Hematopoietic multipotent progenitor cell treated with erythropoietin and hydrocortisone succinate and interleukin-3 and kit ligand, for 17 days (in vitro differentiated cells): ENCODE measurements at places on chromosomes 7 and 10.

DNA sequence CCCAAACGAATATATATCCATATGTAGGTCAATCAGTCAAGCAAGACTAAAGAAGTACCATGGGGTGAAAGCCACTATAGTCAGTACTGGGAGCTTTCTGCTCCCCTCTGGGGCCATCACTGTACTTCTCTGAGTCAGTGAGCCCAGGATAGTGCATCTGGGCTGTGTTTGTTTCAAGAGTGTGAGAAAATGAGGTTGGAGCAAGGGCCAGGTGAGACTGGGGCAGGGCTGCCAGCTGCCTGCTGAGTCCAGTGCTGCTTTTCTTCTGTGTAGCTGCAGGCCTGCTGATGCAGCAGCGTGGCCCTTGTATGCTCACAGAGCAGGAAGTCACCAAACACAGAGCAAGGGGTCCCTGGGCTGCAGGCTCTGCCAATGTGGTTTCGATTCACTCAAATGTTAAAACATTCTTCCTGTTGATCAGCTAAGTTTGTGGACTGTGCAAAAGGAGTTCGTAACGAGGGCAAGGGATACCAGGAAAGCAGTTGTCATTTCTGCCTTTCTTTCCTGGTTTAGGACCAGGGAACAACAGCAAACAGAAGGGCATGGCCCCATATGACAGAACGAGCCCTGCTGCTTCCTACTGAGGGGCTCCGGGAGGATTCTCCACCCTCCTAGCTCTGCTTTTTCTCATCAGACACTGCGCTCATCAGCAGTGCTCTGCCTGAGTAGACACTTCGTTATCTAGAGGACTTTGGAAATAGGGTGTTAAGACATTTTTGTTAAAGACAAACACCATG is 65.4 kb upstream of the TNS3 start:
- no peak for DNase-seq

DNA sequence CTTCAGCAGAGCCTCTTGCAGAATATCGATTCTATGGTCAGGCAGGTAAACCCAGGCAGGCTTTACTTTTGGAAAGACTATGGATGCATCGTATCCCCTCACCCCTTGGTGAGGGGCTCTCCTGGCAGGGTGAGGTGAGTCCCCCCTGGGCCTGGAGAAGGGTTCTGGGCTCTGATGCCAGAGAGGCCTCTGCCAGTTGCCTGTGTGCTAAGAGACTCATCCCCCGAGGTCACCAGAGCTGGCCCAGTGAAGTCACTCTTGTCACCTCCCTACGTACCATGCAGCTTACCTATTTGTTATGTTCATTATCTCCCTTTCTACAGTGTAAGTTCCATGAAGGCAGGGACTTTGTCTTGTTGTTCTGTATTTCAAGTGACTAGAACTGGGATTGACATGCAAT is 51.3 kb downstream of the TSPAN15 start:
- no peak for DNase-seq

GRCh38 chr10:119541046-119541445 is 1.5 kb downstream of the RGS10 start:
- DNase-seq, result no peak

GRCh38 chr7:27553273-27553672 is 109.4 kb downstream of the HIBADH start:
- DNase-seq, result no peak

- DNase-seq, result no peak
These were observed 347.7 kb downstream of the FRMD4A start for GRCh38 chr10:13983035-13983434.

GRCh38 chr7:109772161-109772560 is 1202.5 kb downstream of the DNAJB9 start:
- no peak for DNase-seq

GRCh38 chr7:143002106-143002505 is 24.8 kb downstream of the OR9A2 start:
- peak; percentile 36 for DNase-seq

- peak; percentile 59 for DNase-seq
These were observed 11.1 kb downstream of the STEAP1B start for GRCh38 chr7:22488643-22489462.

- no peak for DNase-seq
These were observed 203.1 kb upstream of the VSTM2A start for GRCh38 chr7:54339073-54339472.

DNA sequence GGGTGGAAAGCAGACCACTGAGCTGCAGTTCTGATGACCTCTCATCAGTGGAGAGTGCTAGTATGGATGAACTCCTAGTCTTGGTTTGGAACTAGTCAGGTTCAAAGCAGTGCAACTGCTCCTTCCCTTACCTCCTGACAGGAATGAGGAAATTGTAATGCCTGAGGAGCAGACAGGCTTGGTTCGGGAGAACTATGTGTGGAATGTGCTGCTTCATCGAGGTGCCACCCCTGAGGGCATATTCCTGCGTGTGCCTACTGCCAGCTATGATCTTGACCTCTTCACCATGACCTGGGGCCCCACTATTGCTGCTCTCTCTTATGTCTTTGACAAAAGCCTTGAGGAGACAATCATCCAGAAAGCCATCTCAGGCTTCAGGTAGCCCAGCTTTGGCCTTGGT is 27.4 kb upstream of the NFKB2 start:
- no peak for DNase-seq

GRCh38 chr7:85529201-85529600 is 342.3 kb upstream of the SEMA3D start:
- DNase-seq, result no peak

- no peak for DNase-seq
These were observed 37.1 kb downstream of the GPR26 start for GRCh38 chr10:123703195-123703790.

DNA sequence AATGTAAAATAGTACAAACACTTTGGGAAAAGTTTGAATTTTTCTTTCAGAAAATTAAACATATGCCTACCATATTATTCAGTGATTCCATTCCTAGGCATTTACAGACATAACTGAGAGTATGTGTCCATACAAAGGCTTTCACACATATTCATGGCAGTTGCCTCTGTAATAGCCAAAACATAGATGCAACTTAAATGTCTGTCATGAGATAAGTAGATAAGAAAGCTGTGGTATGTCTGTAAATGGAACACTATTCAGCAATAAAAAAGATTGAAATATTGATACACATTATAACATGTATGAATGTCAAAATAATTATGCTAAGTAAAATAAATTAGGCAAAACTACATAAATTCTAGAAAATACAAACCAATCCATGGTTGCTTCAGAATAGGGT is 964.5 kb upstream of the MBL2 start:
- DNase-seq, result no peak

DNA sequence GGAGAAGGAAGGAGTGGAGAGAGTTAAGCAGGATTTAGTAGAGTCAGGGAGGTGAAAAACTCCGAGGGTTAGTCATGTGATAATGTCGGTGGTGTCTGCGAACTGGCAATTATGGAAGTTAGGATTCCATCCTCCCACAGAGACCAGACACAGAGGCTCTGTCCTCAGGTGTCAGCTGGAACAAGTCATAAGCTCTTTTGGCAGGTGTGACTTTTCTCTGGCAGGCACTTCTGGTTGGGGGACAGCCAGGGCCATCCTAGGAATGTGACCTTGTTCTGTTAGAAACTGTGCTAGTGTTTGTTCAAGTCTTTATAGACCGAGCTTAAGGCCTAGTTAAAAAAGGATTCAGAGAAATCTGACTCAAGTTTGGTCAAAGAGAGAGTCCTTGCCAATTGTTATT is 371.0 kb downstream of the DPP6 start:
- no peak for DNase-seq

DNA sequence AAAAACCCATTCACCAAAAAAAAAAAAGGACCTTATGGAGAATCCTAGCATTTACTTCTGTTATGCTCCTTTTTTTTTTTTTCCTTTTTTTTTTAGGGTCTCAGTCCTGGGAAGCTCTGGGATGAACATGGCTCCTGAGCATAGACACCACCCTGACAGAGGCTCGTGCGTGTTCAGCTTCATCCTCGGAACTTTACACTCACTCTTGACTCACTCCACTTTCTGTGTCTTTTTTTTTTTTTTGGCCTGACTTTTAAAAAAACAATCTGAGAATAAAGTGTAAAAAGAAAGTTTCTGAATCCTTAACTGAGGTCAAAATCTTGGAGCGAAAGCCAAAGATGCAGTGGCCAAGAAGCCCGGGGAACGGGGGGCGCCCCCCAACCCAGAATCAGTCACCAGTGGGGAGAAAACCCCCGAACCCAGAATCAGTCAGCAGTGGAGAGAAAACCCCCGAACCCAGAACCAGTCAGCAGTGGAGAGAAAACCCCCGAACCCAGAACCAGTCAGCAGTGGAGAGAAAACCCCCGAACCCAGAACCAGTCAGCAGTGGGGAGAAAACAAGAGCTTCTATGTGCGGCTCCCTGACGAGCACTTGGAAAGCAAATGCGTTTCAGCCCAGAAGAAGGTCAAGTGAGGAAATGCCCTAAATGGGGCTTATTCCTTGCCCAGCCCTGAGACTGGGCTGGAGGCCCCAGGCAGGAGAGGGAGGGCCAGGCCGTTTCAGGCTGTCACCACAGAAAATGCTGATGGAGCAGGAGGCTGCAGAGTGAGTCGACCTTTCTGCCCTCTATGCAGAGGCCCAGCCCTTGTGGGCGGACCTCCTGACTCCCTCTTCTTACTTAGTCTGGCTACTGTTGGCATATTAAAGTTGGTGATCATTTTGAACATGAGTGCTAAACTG is 19.0 kb upstream of the PFKP start:
- no peak for DNase-seq

- no peak for DNase-seq
These were observed 50.5 kb upstream of the FOXK1 start for GRCh38 chr7:4631380-4632179.

DNA sequence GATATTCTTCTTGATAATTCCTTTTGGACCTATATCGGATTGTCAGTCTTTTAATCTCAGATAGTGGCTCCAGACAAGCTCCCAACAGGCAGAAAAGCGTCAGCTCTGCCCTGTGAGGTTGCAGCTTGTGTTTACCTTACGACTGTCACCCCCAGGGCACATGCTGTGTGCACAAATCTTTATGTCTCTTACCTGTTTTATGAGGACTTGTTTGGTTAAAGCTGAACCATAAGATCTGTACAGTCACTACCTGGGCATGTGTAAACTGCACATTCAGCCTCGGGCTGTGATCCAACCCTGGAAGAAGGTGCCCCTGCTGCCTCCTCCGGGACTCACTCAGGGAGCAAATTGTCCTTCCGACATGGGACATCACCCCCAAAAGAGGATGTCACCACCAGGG is 119.8 kb downstream of the GALNT17 start:
- DNase-seq, result no peak

- no peak for DNase-seq
These were observed 374.6 kb upstream of the ADARB2 start for GRCh38 chr10:2111965-2112364.

DNA sequence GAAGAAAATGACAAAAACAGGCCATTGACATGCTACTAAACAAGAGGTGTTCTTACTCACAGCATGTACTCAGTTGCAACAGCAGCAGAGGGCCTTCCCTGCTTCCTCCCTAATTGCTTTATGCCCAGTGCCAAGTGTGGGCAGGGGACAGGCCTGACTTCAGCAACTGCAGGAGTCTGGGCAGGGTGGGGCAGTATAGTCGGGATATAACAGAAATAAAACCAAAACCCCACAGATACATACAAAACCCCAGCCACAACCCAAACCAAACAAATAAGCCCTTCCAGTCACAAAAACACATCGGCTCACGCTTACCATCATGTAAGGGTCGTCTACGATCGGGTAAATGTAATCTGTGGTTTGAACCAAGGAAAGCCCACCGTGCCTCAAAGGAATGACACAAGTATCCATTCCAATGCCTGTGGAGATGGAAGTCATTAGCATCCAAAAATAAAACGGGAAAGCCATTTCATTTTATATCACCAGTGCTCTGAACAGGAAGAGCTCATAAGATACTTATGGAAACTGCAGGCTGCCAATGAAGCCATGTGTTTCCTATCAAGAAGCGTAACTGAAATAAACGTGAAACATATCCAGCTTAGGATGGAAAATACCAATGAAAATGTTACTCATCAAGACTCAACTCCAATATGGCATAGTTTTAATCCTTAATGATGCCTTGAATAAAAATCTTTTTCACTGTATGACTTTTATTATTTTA is 9.5 kb downstream of the SEPHS1 start:
- no peak for DNase-seq

- DNase-seq, result no peak
These were observed 52.9 kb downstream of the ZRANB1 start for GRCh38 chr10:124994573-124995473.
